Naive thymus-derived CD4-positive, alpha-beta T cell (primary cell): ENCODE measurements at places on chromosomes 13 and 19. TPM values are rescaled to one million over a fixed set of nuclear protein-coding genes. Genes with fewer than 3 reads are reported as not detected.

GRCh38 chr13:29743201-29743786, 107.1 kb downstream of the UBL3 start:
- no peaks in the 10 kb centered on the region for H3K36me3 ChIP-seq
- DNase-seq: no peak
- no peaks in the 10 kb centered on the region for H3K4me1 ChIP-seq
- no peak overlapping the region for H3K4me3 ChIP-seq

DNA sequence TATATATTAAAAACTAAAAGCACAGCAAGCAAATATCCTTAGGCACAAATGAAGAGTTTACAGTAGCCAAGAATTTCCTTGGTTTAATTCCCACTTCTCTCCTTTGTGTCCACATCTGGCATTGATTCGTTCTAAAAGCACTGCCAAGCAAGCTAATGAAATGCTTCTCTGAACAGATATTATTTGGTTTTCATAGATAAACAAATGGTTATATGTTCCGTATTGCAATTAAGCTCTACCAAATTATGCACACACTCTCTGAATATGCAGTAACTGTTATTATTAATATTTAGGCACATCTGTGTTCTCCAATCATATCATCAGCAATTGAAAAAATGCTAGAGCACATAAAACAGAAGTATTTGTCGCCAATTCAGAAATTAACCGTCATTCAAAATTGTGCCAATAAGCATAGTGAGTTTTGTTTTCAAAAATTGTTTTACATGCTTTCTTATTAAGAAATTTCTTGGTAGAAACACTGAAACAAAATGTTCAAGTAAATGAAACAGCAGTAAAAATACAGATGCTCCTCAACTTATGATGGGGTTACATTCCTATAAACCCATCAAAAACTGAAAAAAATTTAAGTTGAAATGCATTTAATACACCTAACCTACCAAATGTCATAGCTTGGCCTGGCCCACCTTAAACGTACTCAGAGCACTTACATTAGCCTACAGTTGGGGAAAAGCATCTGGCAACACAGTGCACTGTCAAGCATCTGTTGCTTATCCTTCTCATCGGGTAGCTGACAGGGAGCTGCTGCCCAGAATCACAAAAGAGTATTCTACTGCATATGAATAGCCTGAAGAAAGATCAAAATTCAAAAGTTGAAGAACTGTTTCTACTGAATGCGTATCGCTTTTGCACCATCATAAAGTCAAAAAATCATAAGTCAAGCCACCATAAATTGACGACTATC, 2134.7 kb downstream of the PCDH9 start:
- H3K27me3 ChIP-seq: no peaks in the 10 kb centered on the region
- no peaks in the 10 kb centered on the region for H3K4me1 ChIP-seq
- no peak for DNase-seq
- H3K27ac ChIP-seq: no peak overlapping the region
- H3K4me3 ChIP-seq: no peak overlapping the region
- no peaks in the 10 kb centered on the region for H3K36me3 ChIP-seq

GRCh38 chr13:106472621-106473020, 62.8 kb downstream of the EFNB2 start:
- no peaks in the 10 kb centered on the region for H3K4me1 ChIP-seq
- DNase-seq: no peak
- no peaks in the 10 kb centered on the region for H3K27me3 ChIP-seq
- H3K4me3 ChIP-seq: no peak overlapping the region
- H3K36me3 ChIP-seq: no peaks in the 10 kb centered on the region
- no peak overlapping the region for H3K27ac ChIP-seq

DNA sequence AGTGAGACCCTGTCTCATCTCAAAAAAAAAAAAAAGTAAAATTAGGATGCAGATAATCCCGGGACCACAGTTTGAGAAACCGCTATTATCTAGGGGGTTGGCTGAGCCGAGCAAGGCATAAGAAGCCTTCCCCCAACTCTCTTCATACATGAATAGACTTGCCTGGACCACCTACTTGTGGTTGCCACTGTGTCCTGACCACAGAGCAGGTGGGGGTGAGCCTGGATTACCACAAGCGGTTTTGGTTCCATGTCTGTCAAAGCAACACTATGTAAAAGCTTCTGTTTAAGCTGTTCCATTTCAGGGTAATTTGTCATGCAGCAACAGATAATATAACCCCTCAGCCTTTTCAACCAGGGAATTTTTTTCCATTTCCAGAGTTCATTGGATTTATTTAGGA, 3.3 kb upstream of the NAPA start:
- peaks cover 7% of the 10 kb centered on the region for H3K36me3 ChIP-seq
- H3K4me1 ChIP-seq: peaks cover 42% of the 10 kb centered on the region
- no peak overlapping the region for H3K4me3 ChIP-seq
- H3K27ac ChIP-seq: peak overlapping the region; percentile 26

The KLK7 gene
- not detected in 2 replicates for total RNA-seq

The UHRF1 gene
- 94.0 and 98.8 TPM in 2 replicates for total RNA-seq

DNA sequence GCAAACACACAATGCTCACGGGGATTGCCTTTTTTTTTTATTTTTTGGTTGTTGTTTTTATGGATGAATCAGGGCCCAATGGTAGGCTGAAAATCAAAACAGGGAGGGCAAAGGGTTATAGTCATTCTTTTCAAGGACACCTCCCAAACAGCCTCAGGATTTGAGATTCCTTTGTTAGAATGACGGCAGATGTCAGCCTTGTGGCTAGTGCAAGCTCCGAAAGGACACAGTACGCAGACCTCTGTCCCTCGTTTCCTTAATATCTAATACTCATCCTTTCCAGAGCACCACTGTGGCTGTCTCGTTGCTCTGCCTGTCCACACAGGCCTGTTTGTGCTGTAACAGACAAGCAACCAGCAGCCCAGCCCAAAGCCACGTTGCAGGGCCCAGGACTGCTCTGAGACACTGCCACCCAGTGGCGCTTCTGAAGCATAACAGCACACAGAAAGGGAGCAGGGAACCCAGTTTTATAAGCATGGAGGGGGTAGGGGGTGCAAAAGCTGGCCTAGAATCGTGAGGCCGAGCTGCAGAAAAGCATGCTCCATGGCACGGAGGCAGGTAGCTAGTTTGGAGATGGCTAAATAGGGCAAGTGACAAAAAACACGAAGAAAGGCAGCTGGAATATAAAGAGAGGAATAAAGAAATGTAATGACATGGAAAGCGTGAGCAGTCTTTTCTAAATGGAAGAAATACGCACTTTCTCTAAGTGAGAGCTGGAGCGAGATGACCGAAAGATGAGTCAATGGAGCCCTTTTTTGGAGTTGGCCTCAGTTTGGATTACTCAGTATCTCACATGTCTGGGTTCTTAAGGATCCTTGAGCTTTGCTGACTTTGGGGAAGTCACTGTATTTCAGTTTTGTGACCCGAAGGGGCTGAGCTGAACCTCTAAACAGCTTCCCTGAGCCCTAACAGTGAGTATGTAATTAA, 40.7 kb upstream of the MEDAG start:
- H3K36me3 ChIP-seq: no peaks in the 10 kb centered on the region
- DNase-seq: peak; percentile 30
- no peaks in the 10 kb centered on the region for H3K4me1 ChIP-seq
- H3K27me3 ChIP-seq: no peaks in the 10 kb centered on the region
- H3K27ac ChIP-seq: no peak overlapping the region

DNA sequence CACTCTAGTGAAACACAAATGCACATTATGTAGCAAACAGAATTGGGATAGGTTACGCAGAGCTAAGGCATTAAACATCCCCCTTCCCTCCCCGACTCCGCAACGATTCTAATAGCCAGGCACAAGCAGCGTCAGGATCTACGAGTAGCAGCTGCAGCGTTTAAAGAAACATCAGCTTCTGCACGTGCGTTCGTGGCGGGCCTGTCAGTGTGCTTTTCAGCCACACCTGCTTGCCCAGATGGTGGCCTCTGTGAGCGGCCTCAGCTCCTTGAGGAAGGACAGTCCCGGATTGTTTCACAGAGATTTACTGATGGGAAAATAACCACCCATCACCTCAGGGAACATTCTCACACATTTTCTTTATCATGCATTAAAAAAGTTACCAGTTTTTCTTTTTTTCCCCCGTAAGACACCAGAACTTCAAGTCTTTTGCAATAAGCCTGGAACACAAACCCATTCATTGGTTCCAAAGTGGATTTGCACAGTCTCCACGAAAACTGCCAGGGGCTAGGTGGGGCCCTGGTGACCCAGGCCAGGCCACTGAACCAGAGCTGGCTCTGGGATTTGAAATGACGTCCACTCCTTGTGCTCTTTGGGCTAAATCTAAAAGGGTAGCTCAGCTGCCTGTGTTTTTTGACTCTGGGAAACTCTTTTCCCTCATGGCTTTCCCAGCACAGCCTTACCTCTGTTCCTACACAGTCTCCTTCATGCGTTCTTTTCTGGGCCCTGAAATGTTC, 325.5 kb downstream of the KCNRG start:
- no peaks in the 10 kb centered on the region for H3K36me3 ChIP-seq
- no peak overlapping the region for H3K4me3 ChIP-seq
- H3K4me1 ChIP-seq: no peaks in the 10 kb centered on the region

The CD209 gene
- 0.68 TPM for total RNA-seq

GRCh38 chr13:24086642-24087041, 73.9 kb upstream of the SPATA13 start:
- no peak for DNase-seq
- H3K4me3 ChIP-seq: no peak overlapping the region
- H3K36me3 ChIP-seq: no peaks in the 10 kb centered on the region
- no peaks in the 10 kb centered on the region for H3K4me1 ChIP-seq

- no peak overlapping the region for H3K4me3 ChIP-seq
- no peak overlapping the region for H3K27ac ChIP-seq
- no peaks in the 10 kb centered on the region for H3K36me3 ChIP-seq
- DNase-seq: no peak
- no peaks in the 10 kb centered on the region for H3K4me1 ChIP-seq
Observed at GRCh38 chr19:32781280-32781679, 61.7 kb downstream of the TDRD12 start.

GRCh38 chr19:16587833-16588823, 15.9 kb upstream of the SLC35E1 start:
- no peaks in the 10 kb centered on the region for H3K27me3 ChIP-seq
- H3K4me3 ChIP-seq: peak overlapping the region; percentile 50
- DNase-seq: peak; percentile 52
- no peaks in the 10 kb centered on the region for H3K36me3 ChIP-seq
- peak overlapping the region; percentile 62 for H3K27ac ChIP-seq
